ENCODE measurements at places on chromosomes 13 and 19.
A peak's percentile ranks its signal among the peaks of the same experiment; 100 is the strongest.

DNA sequence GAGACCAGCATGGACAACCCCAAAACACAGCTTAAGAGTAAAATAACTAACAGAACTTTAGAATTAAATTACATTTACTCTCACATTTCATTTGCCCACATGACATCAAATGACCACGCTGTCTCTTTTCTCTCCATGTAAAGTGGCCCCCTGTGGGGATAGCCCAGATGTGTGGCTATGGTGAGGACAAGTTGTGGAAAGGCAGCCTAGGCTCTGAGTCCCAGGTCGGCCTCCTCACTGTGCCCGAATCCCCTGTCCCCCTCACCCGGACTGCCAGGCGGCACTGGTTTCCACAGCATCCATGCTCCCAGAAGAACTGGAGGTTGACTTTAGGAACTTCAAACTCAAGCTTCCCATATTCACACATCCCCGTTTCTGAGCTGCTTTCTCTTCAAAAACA, 111.8 kb upstream of the UQCRFS1 start:
- DNase-seq, result no peak

GRCh38 chr13:98544104-98544710, 32.7 kb downstream of the STK24 start:
- no peak for DNase-seq

GRCh38 chr13:21638319-21639282, 32.3 kb upstream of the FGF9 start:
- DNase-seq, result peak; percentile 37

- no peak for DNase-seq
These were observed 50.1 kb upstream of the MYCBP2 start for GRCh38 chr13:77377016-77377415.

DNA sequence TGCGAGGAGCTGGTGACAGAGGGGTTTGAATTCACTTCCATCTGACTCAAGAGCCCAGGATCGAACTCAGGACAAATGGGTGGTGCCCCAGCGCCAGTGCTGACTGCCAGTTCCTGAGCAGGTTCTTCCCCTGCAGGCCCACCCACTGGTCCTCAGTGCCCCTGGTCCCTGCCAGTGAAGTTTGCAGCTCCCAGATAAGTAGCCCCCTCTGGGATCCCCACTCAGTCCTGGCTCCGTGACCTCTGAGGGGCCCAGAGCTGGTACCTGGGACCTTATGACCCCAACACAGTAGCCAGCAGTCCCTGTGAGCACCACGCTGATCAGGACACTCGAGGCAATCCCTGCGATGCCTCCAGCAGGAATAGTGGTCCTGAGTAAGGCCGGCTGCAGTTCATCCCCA, 11.3 kb upstream of the CEACAM20 start:
- no peak for DNase-seq

- no peak for DNase-seq
These were observed 11.0 kb downstream of the SIGLEC11 start for GRCh38 chr19:49949742-49950589.

GRCh38 chr13:112968380-112968909, 569 bp upstream of the MCF2L start:
- DNase-seq, result peak; percentile 42

GRCh38 chr13:110965038-110965754, 50.3 kb upstream of the ANKRD10 start:
- no peak for DNase-seq

DNA sequence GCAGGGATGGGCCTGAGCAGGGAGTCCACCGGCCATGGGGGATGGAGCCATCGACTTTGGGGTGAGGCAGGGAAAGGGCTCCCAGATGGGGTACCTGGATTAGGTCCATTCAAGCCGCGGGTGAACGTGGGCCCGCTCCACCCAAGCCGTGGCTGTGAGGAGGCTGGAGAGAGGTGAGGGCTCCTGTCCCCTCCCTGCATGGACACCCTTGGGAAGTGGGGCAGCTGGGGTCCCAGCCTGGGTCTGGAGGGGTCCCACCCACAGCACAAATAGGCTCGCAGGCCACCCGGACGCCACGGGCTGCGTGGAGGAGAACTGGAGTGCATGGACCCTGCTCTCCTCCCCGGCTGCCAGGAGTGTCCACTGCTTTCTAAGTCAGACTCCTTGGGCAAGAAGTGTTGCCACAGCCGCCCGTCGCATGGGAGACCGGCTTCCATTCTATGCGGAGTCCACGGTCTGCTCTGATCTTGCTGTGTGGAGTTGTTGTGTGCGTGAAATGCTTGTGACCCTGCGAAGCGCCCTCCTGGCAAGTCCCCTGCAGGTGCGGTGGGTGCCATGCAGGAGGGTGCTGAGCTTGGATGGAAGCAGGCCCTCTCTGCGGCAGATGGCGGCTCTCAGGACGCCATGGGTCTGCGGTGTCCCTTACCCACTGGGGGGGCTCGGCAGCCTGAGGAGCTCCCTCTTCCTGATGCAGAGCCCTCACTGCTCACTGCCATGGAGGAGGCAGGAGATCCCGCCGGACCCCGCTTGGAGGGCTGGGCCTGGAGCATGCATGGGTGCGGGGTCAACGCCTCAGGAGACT, 2.0 kb downstream of the DAZAP1 start:
- DNase-seq, result no peak

DNA sequence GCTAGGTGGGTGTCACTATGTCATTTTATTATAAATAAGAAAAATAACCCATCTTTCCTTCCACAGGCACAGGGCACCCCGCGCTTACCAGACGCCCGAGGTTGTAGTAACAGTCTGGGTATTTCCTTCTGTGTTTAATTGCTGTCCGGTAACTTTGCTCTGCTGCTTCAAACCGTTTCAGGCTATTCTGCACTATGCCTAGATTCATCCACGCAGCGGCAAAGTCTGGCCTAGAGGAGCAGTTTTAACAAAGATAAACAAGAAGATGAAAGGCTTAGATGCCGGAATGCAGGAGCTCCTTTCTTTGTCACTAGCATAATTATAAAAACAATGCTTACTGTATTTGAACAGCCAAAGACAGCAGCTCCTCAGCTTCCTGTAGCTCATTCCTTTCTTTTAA, 36.9 kb upstream of the GGACT start:
- DNase-seq, result no peak

GRCh38 chr13:34357435-34358232, 539.7 kb downstream of the RFC3 start:
- DNase-seq, result no peak

DNA sequence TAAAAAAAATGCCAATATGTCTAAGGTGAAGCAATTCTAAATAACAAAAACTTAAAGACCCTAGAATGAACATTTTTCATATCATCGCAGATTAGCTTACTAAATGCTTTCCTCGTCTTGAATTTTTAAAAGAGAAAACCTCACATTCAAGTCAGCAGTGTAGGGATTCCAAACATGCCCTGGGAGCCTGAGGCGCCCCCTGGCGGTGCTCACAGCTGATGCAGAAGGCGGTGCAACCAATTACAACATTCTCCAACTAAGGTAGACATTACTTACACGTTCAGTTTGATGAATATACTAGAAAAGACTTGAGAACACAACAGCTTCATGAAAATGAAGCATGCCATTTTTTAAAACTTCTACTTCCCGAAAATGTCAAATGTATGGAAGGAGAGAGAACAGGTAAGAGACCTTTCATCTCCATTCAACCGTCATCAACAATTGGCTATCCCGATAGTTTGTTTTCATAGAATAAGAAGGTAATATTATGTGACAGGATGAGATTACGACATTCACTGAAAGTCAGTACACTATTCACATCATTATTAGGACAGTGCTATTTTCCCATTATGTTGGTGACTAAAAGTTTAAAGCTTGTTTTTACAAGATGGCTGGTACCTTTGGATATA, 304.4 kb downstream of the DCLK1 start:
- no peak for DNase-seq

GRCh38 chr19:34766386-34766785, 6.6 kb downstream of the ZNF599 start:
- DNase-seq, result no peak

- DNase-seq, result no peak
These were observed 36.3 kb upstream of the RNF113B start for GRCh38 chr13:98213354-98213753.

GRCh38 chr13:67505376-67505775, 275.2 kb upstream of the PCDH9 start:
- no peak for DNase-seq

DNA sequence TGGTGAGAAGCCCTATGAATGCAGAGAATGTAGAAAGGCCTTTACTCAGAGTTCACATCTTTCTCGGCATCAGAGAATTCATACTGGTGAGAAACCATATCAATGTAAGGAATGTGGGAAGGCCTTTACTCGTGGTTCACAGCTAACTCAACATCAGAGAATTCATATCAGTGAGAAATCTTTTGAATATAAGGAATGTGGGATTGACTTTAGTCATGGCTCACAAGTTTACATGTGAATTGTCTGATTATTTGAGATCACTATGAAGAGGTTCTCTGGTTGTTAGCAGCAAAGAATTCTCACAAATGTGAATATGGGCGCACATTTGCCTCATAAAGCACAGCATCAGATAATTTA, 43.7 kb downstream of the ZNF585A start:
- no peak for DNase-seq

DNA sequence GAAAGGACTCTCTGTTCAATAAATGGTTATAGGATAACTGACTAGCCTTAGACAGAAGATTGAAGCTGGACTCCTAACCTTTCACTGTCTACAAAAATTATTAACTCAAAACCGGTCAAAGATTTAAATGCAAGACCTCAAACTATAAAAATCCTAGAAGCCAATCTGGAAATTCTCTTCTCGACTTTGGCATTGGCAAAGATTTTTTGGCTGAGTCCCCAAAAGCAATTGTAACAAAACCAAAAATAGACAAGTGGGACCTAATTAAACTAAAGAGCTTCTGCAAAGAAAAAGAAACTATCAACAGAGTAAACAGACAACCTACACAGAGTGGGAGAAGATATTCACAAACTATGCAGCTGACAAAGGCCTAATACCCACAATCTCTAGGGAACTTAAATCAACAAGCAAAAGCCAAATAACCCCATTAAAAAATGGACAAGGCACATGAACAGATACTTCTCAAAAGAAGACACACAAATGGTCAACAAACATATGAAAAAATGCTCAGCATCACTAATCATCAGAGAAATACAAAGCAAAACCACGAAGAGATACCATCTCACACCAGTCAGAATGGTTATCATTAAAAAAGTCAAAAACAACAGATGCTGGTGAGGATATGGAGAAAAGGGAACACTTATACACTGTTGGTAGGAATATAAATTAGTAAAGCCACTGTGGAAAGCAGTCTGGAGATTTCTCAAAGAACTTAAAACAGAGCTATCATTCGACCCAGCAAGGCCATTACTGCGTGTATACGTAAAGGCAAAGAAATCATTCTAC, 266.3 kb downstream of the DNAJC15 start:
- DNase-seq, result no peak

- DNase-seq, result no peak
These were observed 32.7 kb upstream of the SOX1 start for GRCh38 chr13:112034231-112034630.

DNA sequence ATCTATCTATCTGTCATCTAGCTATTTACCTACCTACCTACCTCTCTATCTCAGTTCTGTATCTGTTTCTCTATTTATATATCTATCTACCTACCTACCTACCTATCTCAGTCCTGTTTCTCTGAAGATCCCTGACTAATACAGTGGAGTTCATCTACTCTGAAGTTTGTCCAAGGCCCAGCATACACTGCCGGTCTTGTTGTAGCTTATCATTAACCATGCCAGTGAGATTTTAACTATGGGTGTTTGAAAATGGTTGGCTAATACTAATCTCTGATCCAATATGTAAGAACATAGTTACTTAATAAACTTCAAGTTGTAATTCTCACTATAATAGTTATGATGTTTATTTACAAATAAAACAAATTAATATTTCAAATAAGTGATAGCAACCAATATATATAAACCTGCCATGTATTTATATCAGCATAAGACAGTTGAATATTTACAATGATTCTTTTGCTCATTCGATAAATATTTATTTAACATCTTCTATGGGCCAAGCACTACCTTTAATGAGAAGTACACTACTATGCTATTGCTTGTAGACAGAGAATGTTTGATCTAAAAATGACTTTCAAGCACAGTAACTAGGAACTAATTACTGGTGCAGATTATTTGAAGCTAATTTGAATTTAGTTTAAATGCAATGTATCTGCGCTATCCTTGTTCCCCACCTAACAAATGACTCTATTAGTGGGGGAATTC, 242.1 kb downstream of the KLF5 start:
- no peak for DNase-seq

DNA sequence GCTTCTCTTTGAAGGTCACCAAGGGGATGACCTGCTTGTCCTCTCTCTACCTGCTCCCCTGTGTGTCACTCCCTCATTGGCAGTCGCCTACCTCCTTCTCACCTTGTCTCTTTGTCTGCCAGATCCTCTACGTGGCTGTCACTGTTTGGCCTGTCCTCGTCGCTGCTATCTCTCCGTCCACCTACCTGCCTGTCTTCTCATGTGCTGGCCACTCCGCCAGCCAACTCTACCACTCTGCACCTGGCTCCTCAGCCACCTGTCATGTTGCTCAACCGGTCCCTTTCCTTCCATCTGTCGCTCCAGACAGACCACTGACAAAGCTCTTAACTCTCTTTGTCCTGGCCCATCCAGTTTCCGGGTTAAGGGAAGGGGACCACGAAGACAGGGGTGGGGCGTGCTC, at the start of gene KLK12:
KLK12 (minus strand) TSS at position 299 of the 400 bp plus-strand sequence. CDS start 381 bp downstream, outside the sequence.
- no peak for DNase-seq

GRCh38 chr13:78192716-78193115, 274.1 kb upstream of the EDNRB start:
- DNase-seq, result no peak

- DNase-seq, result no peak
These were observed 825.2 kb downstream of the SLITRK1 start for GRCh38 chr13:83057119-83057518.

DNA sequence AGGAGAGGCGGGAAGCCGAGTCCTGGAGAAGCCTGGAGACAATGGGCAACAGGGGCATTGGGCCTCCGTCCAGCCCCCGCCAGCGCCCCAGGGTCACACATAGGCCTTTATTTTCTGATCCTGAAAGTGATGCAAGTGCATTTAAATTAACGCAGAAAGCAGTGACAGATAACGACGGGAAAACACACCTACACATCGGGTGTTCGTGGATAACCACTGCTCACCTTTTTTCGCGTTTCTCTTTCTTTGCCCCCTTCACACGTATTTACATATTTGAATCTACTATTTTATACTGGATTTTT, 30.4 kb upstream of the GRTP1 start:
- no peak for DNase-seq

- DNase-seq, result no peak
These were observed 41.4 kb upstream of the SERP2 start for GRCh38 chr13:44331912-44332851.

DNA sequence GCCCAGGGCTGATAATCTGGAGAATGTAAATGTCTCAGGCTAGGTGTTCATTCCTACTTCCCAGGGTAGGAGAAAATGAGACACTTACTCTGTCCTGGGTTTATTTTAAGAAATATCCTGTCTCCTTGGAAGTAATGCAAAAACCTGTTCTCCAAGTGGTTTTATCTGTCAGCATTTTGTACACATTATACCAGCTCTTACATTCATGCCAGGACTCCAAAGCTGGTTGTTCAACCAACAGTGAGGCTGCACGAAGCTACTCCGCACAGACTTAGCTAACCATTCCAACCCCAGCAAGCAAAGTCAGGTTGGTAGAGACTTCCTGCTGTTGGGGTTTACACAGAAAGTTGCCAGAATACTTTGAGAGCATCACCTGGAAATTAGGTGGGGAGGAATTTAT, 55.6 kb downstream of the SLC7A1 start:
- DNase-seq, result no peak

GRCh38 chr13:95954266-95954665, 98.9 kb downstream of the UGGT2 start:
- DNase-seq, result no peak
